Stimulated activated CD4-positive, alpha-beta T cell treated with anti-CD3 and anti-CD28 coated beads, TNF-alpha, amount 100 ng/mL, for 4 hours (primary cell): ENCODE measurements at places on chromosomes 11 and 22.

- no peak for DNase-seq
Measured at GRCh38 chr22:21947040-21948014, 5.3 kb downstream of the PPM1F start.

GRCh38 chr11:45674481-45675190, 9.2 kb upstream of the CHST1 start:
- DNase-seq: no peak

GRCh38 chr22:37932821-37933578, 20.4 kb downstream of the C22orf23 start:
- no peak for DNase-seq

- no peak for DNase-seq
Measured at GRCh38 chr22:29433856-29434255, 4.5 kb upstream of the RFPL1 start.

DNA sequence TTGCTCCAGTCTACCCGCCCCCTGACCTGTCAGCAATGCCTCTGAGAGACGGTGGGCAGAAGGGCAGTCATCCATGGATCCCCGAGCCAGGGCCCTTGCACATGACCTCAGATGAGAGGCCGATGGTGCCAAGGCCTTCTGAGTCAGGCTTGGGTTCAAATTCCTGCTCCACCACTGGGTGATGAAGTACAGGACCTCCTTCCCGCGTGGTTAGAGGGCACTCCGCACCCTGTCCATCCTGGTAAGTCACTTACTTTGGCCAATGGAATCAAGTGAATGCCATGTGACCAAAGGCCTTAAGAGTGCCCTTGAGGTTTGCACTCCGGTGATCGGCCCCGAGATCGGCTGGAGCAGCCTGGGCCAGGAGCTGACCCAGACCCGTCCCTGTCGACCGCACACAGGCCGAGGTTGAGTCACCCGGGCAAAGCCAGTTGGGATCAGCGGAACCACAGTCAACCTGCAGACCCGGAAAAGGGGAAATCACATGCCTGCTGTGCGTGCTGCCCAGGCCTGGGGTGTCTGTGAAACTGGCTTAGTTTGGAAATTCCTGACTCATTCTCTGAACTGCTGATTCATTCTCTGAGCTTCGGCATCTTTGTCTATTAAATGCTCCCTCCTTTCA, 48.9 kb downstream of the RTL6 start:
- no peak for DNase-seq

DNA sequence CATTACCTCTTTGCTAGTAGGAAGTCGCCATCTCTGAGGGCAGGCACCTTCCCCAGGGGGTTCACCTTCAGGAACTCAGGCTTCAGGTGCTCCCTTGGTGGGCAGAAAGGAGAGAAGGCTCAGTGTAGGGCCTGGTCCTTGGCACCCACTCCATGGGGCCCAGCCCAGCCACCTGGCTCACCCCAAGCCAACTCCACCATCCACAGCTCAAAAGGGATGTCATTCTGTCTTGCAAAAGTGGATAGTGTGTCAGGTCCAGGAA, 2.7 kb upstream of the GSTT4 start:
- no peak for DNase-seq

- no peak for DNase-seq
Measured at GRCh38 chr22:17699696-17700340, 61.3 kb downstream of the BCL2L13 start.

- no peak for DNase-seq
Measured at GRCh38 chr22:35973388-35973787, 55.2 kb downstream of the RBFOX2 start.

DNA sequence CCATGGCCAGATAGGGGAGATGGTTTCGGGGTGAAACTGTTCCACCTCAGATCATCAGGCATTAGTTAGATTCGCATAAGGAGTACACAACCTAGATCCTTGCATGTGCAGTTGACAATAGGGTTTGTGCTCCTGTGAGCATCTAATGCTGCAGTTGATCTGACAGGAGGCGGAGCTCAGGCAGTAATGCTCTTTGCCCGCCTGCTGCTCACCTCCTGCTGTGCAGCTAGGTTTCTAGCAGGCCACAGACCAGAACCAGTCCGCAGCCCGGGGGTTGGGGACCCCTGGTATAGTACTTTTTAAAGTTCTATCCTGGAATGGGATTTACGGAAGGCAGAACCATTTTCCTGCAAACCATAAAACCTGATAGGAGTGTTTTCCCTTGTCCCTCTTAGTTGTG, 54.6 kb downstream of the POLD3 start:
- DNase-seq: no peak

GRCh38 chr22:35921777-35922176, 106.8 kb downstream of the RBFOX2 start:
- no peak for DNase-seq

- no peak for DNase-seq
Measured at GRCh38 chr11:46357483-46357936, 10.2 kb downstream of the DGKZ start.

DNA sequence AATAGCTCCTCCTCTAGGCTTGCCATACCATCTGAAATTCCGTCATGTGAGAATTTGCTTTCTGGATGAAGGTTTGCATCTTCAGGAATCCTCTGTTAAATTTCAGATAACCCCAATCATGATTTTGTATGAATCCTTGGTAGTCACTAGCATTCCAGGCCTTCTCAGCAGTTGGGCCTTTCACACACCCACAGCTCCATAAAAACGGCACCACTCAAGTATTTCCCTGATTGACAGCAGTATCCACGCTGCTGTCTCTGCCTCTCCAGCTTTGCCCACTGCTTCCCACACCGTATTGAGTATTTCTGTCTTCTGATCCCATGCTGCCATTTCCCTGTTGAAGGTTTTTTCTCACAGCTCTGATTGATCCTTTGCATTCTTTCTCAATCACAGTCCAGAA, 208.7 kb upstream of the NCAM1 start:
- no peak for DNase-seq

GRCh38 chr11:37946155-37946766, 1348.2 kb upstream of the RAG2 start:
- no peak for DNase-seq

GRCh38 chr11:22536071-22536470, 89.6 kb downstream of the FANCF start:
- DNase-seq: no peak

- no peak for DNase-seq
Measured at GRCh38 chr11:131748151-131749050, 378.0 kb downstream of the NTM start.

- DNase-seq: no peak
Measured at GRCh38 chr11:76597533-76598425, 72.8 kb downstream of the LRRC32 start.

DNA sequence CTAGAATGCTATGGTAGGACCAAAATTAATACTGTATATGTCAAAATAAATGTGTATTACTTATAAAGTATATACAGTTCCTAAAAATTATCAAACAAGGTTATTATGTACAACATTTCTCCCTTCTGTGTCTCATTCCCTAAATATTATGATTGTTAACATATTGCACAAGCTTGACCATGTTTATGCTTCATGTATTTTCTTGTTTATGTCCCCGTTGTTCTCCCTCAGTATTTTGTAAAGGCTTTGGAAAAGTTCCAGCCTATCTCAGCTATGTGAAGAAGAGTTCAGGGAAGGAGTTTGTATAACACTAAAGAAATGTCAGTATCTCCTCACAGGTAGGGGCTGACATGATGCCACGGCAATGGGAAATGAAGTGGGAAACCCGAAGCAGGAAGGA, 19.6 kb downstream of the ADM start:
- no peak for DNase-seq

DNA sequence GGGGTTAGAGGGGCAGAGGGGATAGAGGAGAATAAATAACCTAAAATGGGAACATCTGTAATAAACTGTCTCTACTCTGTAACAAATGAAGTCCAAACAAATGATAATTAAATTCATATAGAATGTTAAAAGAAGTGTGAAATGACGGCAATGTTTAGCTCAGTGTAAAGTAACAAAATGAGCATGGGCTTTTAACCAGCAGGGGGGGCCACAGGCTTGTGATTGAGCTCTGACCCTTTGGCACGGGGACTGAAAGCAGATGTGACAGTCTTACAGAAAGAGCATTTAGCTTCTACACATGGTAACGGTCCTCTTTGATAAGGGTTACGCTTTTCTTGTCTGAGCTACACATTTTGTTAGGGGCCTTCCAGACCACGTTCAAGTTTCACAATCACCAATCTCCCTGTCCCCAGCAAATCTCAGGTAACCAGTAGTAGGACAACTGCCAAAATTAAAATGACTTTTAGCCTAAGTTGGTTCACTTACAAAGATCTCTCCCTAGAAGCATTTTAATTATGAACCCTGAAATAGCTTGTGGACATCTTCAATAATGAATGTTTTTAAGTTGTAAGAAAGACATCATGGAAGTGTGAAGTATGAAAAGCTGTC, 262.5 kb downstream of the DCDC1 start:
- DNase-seq: peak; percentile 1

DNA sequence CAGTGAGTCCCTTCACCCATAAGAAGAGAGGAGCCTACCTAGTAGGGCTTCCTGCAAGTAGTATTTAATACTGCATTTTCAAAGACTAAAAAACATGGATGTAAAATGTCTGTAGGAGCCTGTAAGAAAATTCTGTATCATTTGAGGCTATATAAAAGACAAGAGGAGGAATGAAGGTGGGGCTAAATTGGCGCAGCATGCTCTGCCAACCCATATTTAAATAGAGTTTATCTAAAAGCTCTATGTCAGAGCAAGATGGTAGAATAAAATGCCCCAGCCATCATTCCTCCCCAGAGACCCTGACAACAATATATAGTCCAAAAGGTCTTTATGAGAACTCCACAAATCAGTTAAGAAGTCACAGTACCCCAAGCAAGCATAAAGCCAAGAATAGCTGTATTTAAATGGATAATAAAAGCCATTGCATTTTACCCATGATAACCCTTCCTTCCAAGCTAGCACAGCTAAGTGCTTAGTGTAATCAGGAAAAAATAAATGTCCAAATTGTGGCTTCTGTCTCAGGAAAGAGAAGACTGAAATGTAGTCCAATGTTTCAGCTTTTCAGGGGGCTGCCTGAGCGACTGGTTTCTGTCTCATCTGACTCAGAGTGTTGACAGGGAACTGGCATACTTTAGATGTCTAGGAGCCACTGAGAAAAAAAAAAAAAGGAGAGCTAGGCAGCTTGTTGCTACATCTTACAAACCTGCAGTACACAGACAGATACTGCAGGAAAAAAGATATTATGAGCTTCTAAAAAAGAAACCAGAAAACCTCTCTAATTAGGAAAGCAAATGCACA, 258.6 kb downstream of the METTL15 start:
- no peak for DNase-seq

- DNase-seq: no peak
Measured at GRCh38 chr11:24295360-24295759, 201.5 kb upstream of the LUZP2 start.

- no peak for DNase-seq
Measured at GRCh38 chr11:35873721-35874120, 70.1 kb upstream of the LDLRAD3 start.

DNA sequence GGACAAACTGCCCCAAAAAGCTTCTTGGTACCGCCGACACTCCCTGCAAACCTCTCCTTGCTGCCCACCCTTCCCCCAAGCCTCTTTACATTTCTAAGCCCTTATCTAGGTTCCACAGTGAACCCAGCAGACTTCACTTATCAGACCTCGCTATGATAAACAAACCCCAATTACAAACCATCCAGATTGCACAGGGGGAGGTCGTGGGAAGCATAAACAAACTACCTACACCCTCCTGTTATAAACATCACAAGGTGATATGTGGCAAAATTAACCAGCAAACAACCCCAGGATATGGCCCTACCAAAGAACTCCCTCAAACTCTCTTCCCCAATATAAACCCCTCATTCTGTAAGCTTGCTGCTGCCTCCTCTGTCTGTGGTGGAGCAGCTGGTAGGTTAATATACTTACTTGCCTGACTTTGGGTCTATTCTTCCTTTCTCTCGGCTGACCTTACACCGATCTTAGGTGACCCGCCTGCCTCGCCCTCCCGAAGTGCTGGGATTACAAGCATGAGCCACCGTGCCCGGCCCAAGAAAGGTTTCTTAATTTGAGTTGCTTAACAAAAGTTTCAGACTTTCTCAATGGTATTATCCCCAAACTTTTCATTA, 66.0 kb upstream of the TENM4 start:
- DNase-seq: no peak

DNA sequence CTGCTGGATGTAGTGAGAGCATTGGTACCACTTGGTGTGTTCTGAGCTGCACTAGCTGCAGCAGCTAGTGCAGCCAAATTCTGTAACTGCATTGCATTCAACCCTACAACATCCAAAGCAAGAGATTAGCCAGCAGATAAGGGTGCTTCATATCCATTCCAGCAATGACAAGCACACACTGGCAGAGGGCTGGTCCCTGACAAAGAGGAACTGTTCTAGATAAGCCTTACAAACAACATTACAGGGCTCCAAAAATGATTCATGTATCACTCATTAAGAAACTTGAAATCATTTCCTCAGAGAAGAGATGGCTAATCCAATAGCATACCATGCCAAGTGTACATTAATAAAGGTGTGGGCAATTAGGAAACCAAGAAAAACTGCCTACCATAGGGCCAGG, 28.4 kb upstream of the RAPSN start:
- DNase-seq: no peak

GRCh38 chr11:130761560-130762220, 154.6 kb downstream of the SNX19 start:
- DNase-seq: no peak

- no peak for DNase-seq
Measured at GRCh38 chr22:27692243-27692642, 109.3 kb downstream of the MN1 start.

GRCh38 chr22:25570486-25570885, 6.0 kb downstream of the GRK3 start:
- DNase-seq: no peak

- DNase-seq: no peak
Measured at GRCh38 chr22:37082251-37082873, 27.2 kb downstream of the TMPRSS6 start.

GRCh38 chr22:43385770-43386641, 25.8 kb upstream of the MPPED1 start:
- DNase-seq: peak; percentile 51

DNA sequence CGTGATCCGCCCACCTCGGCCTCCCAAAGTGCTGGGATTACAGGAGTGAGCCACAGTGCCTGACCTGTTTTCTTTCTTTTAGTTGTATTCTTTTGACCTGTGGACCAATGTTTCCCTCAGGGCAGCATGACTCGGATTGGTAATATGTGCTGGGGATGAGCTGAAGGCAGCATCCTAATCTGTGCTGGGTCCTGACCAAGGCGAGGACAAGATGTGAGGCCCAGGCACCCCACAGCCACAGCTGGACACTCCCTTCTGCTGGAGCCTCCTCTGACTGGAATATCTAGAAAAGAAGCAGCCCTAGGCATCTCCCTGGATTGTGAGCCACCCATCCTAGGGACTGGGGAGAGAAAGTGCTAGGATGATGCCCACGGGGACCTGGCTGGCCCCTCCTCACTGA, 105.4 kb downstream of the PDE2A start:
- DNase-seq: no peak

DNA sequence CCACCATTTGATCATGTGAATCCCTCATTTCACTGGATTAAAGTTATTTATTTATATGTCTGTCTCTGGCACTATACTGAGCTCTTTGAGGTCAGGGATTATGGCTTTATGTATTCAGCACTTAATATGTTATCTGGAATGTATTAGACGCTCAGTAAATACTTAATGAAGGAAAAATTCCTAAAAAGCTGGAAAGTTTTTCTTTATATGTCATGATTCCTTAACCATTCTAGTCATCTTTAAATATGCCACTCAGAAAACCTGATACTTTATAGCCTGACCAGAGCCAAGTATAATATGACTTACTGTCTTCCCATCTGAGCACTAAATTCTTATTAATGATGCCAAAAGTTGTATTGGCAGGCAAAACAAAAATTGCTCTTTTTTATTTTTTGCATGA, 27.1 kb downstream of the RNF169 start:
- DNase-seq: no peak
